ENCODE measurements at places on chromosomes 2 and 18. TPM values are rescaled to one million over a fixed set of nuclear protein-coding genes. Genes with fewer than 3 reads are reported as not detected.
A peak's percentile ranks its signal among the peaks of the same experiment; 100 is the strongest.

GRCh38 chr2:75751360-75751759 lies 40.6 kb upstream of the GCFC2 start:
- DNase-seq: no peak

DNA sequence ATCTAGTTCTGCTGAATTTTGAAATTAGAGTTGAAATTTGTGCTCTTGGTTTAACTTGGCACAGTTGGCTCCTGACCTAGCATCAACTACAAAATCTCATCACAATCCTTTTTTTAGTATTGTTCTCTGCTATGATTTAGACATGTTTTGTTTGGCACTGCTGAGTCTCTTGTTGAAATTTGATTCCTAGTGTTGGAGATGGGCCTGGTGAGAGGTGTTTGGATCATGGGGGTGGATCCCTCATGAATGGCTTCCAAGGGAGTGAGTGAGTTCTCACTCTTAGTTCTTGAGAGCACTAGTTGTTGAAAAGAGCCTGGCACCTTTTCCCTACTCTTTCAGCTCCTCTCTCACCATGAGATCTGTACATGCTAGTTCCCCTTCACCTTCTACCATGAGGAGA lies 605.6 kb upstream of the SLC39A10 start:
- DNase-seq: no peak

GRCh38 chr2:218095853-218096252 lies 26.8 kb downstream of the RUFY4 start:
- DNase-seq: no peak

DNA sequence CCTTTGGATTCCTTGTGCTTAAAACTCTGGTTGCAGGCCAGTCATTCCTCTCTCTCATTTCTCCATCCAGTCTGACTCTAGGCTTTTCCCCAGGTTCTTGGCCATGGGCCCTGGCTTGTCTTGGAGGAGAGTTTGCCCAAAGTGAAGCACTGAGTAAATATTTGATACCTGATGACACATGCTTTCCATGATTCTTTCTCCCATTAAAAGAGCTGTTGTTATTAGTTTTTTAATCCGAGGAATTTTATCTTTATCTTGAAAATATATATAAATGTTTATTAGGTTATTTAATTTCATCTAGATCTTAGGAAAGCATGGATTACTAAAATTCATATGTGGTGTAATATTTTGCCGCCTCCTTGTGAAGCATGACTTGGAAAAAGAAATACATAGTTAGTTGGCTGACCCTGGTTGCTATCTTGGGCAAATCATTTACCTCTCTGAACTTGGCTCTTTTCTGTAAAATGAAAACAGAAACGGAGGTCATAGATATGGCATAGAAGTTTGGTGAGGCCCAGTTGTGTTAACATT lies 650.1 kb downstream of the SLC4A3 start:
- no peak for DNase-seq

GRCh38 chr18:79200546-79201268 lies 131.5 kb downstream of the ATP9B start:
- no peak for DNase-seq

DNA sequence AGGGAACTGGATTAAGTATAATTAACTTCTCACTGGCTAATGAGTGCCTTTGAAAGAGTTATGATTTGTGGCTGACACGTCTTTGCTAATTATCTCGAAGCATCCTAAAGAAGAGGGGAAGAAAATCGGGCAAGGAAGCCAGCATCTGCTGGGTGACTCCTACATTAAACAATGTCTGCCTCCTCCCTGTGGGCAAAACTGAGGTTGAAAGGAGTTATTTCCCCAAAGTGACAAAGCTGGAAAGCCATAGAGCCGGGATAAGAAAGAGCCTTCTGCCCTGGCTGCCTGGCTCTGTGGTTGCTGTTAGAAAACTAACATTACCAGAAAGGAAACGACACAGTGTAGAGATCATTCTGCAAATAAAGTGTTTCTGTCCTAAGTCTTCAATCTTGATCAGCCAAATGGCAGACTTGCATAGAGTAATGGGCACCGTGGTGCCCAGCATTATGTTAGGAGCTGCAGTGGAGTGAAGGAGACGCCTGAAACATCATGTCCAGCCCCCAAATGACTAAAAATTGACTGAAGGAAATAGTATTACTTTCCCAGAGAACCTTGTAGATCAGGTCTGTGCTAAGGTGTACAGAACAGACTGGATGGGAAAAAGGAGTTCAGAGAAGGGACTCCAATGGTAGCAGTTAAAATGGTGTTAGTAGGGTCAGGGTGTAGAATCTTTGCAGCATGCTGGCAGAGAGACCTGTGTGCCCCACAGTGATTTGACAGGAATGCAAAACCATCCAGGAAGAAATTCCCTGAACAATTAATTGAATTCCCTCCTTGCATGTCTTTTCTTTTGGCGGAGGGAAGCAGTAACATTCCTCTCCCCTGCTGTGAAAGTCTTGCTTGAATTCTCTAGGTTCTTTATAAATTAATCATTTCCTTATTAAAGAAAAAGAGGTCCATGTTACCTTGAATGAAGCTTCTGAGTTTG lies 44.4 kb downstream of the ALPK2 start:
- no peak for DNase-seq

EFHD1 gene
- total RNA-seq: 1.00 TPM

- DNase-seq: no peak
Measured at GRCh38 chr2:203711399-203711798, 5.0 kb downstream of the CD28 start.

GRCh38 chr2:13616616-13617015 lies 899.9 kb downstream of the TRIB2 start:
- DNase-seq: no peak

DNA sequence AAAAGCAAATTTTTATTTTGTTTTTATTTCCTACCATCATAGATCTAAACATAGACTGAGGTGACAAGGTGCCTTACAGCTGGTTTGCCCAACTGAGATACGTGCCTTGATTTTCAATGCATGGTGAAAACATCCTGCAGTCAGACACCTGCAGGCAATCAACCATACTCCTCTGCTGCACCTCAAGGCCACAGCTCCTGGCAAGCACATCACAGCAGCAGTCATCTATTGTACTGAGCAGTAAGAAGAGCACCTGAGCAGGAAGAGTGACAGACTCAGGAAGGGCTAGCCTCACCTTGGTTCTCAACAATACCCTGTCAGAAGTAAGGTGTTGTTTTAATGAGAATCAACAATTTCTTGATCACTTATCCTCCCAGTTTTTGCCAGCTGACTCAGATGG lies 1206.8 kb upstream of the NRXN1 start:
- no peak for DNase-seq

GRCh38 chr2:76270096-76270710 lies 559.5 kb upstream of the GCFC2 start:
- no peak for DNase-seq

DNA sequence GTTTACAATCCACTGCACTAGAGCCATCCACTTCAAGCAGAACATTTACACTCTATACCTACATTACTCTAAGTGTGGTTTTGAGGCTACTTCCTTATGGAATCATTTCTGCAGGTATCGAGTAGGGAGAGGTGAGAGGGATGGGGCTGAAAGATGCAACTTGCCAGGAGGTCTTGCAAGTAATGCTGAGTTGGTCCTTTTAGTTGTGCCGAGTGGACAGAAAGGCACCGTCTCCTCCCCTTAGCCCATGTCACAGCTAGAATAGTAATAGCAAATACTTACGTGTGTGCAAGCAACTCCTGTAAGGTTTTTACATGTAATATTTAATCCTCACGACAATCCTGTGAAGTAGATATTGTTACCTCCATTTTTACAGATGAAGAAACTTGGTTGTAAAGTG lies 158.8 kb upstream of the TTC39C start:
- DNase-seq: no peak

DNA sequence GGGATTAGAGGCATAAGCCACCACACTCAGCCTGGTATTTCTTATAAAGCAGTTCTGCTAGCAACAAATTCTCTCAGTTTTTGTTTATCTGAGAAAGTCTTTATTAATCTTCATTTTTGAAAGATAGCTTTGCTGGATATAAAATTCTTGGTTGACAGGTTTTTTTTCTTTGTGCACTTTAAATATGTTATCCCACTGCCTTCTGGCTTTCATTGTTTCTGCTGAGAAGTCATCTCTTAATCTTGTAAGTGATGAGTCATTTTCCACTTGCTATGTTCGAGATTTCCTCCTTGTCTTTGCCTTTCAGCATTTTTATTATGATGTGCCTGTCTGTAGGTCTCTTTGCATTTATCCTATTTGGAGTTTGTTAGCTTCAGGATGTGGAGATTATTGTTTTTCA lies 5.9 kb upstream of the ELAC1 start:
- DNase-seq: no peak

DNA sequence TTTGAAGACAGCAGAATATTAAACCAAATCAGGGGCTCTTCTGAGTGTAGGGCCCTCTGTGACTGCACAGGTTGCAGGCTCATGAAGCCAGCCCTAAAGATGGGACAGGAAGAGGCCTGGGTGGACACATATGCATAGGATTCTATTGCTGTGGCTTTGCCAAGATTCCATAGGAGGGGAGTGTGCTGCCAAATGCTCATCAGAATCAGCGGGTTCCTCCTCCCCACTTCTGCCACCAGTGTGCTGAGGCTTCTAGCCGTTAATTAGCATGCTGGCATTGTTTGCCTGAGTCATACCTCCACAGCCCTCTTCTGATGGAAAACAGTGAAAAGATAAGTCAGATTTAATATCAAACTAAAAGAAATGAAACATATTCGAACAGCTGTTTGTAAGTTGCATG lies 103.9 kb upstream of the TMEFF2 start:
- DNase-seq: peak; percentile 79

FSHR gene
- not detected for total RNA-seq

SERPINB11 gene
- total RNA-seq: not detected

PDCD1 gene
- total RNA-seq: not detected

DNA sequence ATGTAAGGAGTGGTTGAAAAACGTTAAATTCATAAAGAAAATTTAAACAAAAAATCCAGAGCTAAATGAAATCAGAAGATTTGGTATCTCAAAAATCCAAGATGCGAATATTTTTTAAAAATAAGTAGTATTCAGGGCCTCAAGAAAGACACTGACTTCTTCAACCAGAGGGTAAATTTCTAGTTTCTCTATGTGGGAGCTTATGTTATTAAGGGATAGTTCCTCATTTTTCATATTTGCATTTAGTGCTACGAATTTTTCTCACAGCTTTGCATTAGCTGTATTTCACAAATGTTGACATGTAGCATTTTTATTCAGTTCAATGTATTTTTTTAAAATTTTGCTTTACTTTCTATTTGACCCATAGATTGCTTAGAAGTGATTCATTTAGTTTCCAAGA lies 454.7 kb downstream of the CBLN2 start:
- DNase-seq: no peak

ARHGEF33 gene
- 26.1 TPM for total RNA-seq

DNA sequence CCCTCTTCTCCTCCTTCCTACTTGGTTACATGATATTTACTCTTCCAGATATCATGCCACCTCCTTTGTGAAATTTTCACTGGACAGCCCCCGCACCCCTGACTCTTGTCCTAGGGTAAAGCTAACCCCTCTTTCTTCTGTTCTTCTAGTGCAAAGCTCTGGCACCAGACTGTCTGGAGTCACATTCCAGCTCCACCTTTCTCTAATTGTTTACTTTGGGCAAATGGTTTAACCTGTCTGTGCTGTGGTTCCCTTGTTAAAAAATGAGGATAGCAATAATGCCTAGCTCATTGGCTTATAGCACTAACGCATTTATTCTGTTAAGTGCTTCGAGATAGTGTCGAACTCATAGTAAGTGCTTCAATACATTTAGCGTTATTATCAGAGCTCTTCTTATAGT lies 306.2 kb downstream of the ALK start:
- DNase-seq: no peak

- DNase-seq: no peak
Measured at GRCh38 chr2:12807907-12808810, 91.4 kb downstream of the TRIB2 start.

DNA sequence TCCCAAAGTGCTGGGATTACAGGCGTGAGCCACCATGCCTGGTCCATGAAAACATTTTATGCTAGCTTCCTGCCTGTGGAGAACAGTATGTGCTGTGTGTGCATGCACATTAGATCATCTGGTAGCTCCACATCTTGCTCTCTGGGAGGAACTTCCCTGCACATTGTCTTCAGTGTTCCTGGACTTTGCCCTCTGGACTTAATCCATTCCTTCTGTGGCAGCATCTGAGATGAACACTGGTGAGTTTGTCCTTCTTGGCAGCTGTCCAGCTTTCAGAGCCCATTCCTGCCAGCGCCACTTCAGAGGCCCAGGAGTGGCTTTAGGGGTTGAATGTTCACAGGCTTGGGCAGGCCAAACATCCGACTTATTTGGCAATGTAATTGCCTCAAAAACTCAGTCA lies 65.2 kb downstream of the POU3F3 start:
- DNase-seq: no peak

GRCh38 chr18:9120796-9121195 lies 15.8 kb upstream of the ANKRD12 start:
- no peak for DNase-seq

RGPD3 gene
- total RNA-seq: 0.82 TPM

GRCh38 chr2:158484892-158485556 lies 28.3 kb downstream of the PKP4 start:
- no peak for DNase-seq

DNA sequence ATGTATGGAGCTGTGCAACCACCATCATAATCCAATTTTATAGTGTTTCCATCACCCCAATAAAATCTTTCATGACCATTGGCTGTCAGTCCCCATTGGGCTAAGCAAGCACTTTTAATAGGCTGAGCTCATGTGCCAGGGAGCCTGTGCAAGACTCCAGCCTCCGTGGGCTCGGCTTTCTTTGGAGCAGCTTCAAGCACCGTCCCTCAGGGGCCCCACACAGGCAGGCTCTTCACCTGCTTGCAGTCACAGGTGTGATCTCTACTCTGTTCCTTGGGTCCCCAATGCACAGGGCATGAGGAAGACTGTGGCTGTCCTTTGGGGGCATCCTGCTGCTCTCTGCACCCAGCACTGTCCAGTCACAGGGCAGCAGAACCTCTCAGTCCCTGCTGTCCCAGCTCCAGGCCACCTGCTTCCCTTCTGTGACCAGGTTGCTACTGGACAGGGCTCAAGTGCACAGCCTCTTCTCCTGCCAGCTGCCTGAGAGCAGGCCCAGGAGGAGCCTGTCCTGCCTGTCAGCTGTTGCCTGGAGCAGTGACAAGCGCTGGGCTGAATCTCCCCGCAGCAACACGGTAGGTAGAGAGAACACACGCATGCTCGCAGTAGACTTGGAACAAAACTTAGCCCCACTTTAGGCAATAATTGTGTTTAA lies 40.7 kb upstream of the TMEM131 start:
- peak; percentile 72 for DNase-seq

MCFD2 gene
- 41.7 TPM for total RNA-seq

MTX2 gene
- total RNA-seq: 26.1 TPM

MEP1B gene
- 0.54 TPM for total RNA-seq

GRCh38 chr18:51074605-51075004 lies 44.6 kb downstream of the SMAD4 start:
- no peak for DNase-seq

GRCh38 chr18:23563377-23564043 lies 22.8 kb downstream of the NPC1 start:
- DNase-seq: no peak
